Glutamatergic neuron (in vitro differentiated cells): ENCODE measurements at places on chromosomes 1 and 21. TPM values are rescaled to one million over a fixed set of nuclear protein-coding genes. Genes with fewer than 3 reads are reported as not detected.

Gene RHCE
- total RNA-seq = 1.2 TPM

Gene ZSWIM5
- total RNA-seq = 23.6 TPM

DNA sequence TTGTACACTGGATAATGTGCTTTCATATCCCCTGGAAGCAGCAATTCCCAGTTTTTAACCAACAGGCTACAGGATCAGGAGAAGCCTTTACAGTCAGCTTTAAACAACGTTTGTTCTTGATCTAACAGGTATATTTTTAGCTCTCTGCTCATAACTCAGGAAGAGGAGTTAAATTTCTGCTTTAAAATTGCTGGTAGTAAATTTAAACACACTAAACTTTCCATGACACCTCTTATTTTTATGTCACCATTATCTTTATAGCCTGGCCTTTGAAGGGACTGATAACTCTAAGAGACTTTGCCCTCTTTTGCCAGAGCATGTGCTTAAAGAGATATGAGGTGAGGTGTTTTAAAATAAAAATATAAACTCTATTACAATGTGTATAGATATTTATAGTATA, 119.6 kb upstream of the BRINP3 start:
- DNase-seq = no peak
- no peaks in the 10 kb centered on the region for H3K36me3 ChIP-seq
- no peak overlapping the region for H3K27ac ChIP-seq
- H3K27me3 ChIP-seq = no peaks in the 10 kb centered on the region
- H3K4me3 ChIP-seq = no peak overlapping the region
- no peaks in the 10 kb centered on the region for H3K4me1 ChIP-seq

DNA sequence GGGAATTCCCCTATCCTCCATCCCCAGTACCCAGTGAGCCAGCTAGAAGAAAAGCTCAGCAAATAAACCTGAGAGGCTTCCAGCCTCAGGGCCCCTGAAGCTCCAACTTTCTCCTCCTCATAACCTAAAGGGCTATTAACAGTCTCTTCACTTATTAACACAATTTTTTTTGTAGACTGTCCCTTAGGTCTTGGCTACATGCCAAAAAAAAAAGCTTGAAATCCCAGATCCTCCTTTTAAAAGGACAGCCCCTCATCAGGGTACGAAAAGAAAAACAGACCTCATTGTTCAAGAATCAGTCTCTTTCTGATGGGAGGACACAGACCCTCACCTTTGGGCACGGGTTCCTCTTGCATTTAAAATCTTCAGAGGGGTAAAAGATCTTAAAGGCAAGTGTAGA, 72.8 kb upstream of the CD1D start:
- peaks cover 10% of the 10 kb centered on the region for H3K4me1 ChIP-seq
- H3K4me3 ChIP-seq = no peak overlapping the region
- H3K36me3 ChIP-seq = peaks cover 8% of the 10 kb centered on the region
